ENCODE measurements at places on chromosomes 3 and 15.
A peak's percentile ranks its signal among the peaks of the same experiment; 100 is the strongest.

- DNase-seq: no peak
Measured at GRCh38 chr3:72355168-72355567, 493.1 kb downstream of the SHQ1 start.

DNA sequence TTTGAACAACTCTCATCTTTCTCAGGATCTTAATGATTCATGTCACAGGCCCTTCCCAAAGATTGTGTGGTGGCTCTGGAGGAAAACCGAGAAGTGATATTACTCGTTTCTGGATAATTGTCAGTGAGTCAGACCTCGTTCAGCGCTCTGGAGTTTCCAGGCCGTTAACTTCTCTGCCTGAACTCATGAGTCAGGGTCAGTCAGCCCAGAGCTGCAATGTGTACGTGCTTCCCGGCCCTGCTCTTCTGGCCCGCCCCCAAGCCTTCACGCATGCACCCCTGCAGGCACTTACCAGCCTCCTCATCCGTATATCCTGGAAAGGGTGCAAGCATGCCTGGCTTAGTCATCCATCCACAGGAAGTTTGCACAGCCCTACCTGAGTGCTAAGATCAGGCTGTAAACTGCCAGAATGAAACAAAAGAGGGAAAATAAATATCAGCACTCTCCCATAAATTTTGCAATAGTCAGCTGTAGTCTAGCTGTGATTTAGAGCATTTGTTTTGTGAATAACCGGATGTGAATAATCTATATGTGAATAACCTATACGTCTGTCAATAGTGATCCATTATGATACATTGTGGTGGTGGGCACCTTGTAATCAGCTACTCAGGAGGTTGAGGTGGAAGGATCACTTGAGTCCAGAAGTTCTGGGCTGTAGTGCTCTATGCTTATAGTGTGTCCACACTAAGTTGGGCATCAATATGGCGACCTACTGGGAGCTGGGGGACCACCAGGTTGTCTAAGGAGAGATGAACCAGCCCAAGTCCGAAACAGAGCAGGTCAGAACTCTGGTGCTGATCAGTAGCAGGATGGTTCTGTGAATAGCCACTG is 35.3 kb upstream of the SEMA4B start:
- DNase-seq: peak; percentile 11

DNA sequence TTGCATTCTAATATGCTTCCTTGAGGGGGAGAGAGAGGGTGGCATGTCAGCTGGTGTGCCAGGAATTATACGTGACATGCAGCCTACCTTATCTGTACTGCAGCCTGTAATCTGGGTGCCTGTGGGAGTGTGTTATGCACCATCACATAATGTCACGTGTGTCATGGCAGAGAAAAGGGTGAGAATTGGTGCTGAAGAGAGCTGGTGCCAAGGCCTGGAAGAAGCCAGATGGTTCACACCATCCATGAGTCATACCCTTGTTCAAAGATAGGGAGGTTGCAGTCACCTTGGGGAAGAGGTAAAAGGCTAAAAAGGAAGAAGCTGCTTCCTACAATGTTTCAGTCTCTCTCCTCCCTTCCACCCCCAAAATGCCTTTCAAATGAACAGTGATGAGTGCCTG is 5.3 kb downstream of the BRPF1 start:
- DNase-seq: no peak

DNA sequence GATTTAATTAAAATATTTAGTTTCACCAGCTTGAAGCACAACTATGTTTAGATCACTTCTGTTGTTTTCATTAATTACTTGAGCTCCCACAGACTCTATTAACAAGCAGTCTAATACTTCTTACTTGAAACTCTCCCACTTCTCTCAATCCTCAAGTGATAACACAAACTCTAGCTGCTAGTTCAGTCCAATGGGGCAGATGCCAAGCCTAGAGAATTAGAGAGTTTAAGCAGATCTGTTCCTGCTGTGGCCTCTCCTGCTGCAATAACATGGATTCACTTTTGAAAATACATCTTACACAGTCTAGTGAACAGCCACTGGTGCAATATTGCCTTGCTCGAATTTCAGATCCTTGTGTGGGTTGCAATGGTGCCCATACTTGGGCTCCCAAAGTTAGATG is 566.4 kb upstream of the SGO1 start:
- DNase-seq: no peak

DNA sequence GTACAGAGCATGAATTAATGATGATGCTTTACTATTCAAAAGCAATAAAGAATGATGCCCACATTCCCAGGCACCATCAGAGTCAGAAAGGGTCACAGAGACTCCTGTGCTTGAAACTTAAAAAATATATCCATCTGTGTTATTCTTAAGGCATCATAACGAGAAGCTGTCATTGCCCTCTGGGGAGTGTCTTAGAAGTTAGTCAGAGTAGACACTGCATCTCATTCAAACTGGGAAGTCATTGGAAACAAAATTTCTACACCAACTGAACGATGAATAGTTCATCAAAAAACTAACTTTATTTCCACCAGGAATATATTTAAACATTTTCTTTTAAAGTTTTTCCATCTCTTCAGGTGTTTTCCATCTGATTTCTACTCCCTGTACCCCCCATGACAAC is 122.9 kb downstream of the RFTN1 start:
- DNase-seq: no peak

GRCh38 chr3:97892852-97893251 is 71.0 kb downstream of the CRYBG3 start:
- no peak for DNase-seq

- no peak for DNase-seq
Measured at GRCh38 chr3:17505856-17506255, 236.6 kb downstream of the TBC1D5 start.

DNA sequence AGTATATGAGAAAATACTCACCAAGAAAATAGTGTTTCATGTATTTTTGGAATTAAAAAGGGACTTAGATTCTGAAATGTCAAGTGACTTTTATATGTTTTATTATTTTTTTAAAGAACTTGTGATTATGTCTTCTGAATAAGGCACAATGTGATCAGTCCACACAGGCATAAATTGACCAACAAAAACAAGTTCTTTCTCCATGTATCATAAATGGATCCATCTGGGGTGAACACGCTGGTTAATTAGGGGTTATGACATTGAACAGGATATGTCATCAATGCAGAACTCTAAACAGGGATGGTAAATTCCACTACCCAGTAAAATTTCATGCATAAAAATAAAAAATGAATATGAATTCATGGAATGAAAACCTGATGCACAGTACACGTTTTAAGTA is 31.3 kb upstream of the PIK3CA start:
- DNase-seq: no peak

DNA sequence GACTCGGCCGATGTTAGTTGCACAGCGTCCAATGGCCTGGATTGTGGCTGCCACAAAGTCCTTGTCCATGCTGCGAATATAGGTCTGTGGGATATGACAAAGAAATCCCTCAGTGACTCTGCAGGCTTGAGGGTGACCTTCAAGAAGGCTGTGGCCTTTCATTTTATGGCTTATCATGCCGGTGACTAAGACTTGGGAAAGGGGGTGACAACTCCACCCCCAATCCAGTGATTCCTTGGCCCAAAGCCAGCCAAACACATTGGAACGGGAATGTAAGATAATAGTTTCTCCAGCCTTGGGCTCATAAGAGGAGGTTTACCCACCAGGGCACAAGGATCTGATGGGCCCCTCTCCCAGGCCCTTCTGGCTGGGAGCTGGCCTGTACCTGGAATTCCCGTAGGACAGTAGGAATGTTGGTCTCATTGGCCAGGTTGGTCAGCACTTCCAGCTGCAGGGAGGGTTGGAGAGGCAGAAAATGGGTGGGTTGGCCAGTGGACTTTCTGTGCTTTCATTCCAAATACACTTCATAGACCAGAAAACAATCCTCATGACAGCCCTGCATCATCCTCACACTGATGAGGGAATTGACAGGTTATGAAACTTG is 30.7 kb upstream of the CPEB1 start:
- DNase-seq: no peak

GRCh38 chr15:62498712-62499111 is 333.6 kb upstream of the C2CD4B start:
- no peak for DNase-seq

- no peak for DNase-seq
Measured at GRCh38 chr15:85430406-85431204, 50.2 kb downstream of the AKAP13 start.
